ENCODE measurements at places on chromosomes 5 and 9. TPM values are rescaled to one million over a fixed set of nuclear protein-coding genes. Genes with fewer than 3 reads are reported as not detected.

Gene HMCN2
- polyA plus RNA-seq: 5.1 TPM

Gene TSSK1B
- polyA plus RNA-seq: 0.08 TPM

DNA sequence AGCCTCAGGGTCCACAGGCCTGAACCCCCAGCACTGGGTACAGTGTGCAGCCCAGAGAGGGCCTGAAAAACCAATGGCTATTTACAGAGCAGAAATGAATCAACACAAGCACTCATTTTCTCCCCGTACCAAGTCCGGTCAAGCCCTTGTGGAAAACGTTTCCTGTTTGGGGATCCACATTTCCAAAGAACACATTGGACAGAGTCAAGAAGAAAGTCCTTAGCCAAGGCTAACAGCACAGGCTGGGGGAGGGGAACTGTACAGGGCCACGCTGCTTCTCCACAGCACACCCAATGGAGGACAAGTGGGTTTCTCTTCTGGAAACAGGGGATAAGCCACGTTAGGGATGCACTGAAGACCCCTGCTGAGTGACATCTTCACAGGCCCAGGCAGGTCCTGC, 62.3 kb downstream of the NSUN2 start:
- DNase-seq: no peak

DNA sequence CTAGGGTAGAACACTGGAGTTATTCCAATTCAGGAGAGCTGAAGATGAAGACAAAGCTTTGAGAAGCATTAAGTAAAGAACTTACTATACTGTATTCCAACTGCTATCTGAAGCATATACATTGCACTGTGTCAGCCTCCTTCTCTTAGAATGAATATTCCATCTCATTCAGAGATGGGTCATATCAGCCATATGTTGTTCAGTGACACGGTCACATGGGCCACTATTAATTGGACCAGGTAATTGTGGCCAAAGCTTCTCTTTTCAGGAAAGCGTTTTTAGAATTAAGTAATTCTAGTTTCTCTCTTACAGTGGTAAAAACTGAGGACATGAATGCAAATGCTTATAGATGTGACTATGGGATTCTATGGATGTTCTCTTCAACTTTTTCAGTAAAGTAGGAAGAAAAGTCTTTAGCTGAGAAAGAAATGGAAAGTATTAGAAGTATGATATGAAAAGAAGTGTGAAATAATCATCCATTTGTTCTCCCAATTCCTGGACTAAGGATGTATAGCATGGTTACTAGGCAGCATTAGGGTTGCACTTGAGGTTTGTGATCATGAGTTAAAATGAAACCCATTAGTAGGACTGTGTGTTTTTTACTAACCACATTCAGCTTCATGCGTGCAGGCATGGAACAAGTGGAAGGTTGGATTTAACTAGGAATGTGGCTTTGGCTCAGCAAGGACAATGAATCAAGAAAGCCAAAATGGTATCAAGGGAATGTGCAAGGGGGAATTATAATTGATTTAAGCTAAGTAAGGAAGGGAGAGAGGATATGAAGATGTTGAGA, 40.9 kb downstream of the CETN3 start:
- DNase-seq: no peak

GRCh38 chr5:171598641-171599152, 179.2 kb downstream of the FGF18 start:
- no peak for DNase-seq

DNA sequence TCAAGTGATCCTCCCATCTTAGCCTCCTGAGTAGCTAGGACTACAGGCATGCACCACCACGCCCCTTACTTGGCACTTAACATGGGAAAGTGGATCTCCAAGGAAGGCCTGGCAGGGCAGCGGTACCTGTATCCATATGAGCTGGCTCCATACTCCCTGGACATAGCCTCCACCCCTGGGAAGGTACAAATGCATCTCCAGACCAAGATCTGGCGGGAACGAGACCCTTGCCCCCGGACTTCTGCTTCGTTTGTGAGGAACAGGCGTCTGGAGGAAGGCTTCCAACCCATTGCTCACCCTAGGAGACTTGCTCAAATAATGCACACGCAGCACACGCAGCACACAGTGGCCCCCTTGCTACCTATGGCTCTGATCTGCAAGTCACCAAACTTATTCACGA, 55.2 kb downstream of the CRB2 start:
- DNase-seq: no peak

- no peak for DNase-seq
These were observed 94.3 kb downstream of the MVB12B start for GRCh38 chr9:126420643-126421564.

DNA sequence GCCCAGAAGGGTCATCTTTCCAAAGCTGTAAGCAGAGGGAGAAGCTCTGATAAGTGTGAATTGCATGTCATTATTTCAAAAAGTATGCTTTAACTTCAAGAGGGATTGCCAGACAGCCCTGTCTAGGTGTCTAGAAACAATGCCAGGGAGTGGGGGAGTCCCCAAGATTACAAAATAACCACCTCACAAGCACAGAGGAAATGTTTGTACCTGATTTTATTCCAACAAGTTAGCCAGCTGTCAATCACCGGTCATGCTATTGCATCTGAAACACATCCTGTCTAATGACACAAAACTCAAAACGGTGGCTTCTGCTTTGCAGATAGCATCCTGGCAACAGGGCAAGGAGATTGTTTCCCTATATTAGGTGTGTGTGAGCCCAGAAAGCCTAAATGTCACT, 154.2 kb upstream of the WWC1 start:
- DNase-seq: no peak

- no peak for DNase-seq
These were observed 437.3 kb downstream of the DTWD2 start for GRCh38 chr5:118551031-118551430.

- DNase-seq: no peak
These were observed 79.9 kb downstream of the ACER2 start for GRCh38 chr9:19488721-19489120.

DNA sequence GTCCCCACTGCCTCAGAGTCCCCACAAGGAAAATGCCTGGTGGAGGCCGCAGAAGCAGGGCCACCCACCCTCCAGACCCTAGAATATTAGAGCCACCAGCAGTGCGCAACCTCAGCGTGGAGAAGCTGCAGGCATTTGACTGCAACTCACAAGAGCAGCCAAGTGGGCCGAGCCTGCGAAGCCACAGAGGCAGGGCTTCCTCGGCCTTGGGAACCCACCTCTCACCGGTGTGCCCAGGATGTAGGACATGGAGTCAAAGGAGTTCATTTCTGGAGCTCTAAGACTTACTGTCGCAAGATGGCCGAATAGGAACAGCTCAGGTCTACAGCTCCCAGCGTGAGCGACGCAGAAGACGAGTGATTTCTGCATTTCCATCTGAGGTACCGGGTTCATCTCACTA, 397.9 kb upstream of the PIK3R1 start:
- DNase-seq: no peak

DNA sequence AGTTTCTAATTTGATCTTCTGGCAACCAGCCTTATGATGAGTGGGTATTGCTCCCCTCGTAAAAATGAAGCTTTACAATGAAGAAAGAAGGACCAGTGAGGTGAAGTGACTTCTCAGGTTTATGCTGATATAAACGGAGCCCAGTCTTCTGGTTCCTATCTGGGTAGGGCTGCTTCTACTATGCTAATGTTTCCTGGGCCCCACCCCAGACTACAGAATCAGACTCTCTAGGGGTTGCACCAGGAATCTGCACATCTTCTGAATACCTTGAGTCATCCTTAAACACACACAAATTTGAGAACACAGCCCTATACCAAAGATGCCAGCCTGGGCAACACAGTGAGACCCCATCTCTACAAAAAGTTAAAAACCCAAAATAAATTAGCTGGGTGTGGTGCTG, 16.2 kb downstream of the BTF3 start:
- DNase-seq: no peak

DNA sequence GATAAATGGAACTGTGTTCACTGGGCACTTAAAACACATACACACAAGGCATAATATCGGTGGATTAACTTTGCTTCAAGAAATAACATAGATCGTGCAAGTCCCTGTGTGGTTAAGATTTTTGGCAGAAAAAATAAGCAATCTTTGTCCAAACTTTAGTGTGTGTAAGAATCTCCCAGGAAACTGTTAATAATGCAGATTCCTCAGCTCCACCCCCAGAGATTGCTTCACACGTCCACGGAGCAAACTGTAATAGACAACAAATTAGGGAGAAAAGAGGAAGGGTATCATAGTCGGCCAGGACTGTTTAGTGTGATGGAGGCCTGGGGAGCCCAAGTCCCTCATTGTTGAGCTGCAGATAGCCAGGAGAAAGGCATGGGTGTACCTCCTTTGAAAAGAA, 84.8 kb downstream of the PJA2 start:
- peak; percentile 60 for DNase-seq

DNA sequence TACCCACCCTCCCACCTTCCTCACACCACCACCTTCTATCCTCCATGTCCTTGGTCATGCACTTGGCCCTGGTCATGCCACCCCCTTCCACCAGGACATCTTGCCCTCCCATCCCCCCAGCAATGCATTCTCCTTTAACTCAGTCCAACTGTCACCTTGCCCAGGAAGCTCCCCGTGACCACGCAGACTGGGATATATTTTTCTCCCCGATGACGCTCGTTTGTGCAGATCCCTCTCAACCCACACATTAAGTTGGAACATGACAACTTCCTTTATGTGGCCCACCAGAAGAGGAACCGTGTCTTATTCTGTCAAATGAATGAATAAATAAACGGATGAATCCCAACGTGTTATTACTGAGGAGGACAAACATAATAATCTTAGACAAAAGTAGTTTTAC, 82.8 kb upstream of the TAS2R1 start:
- DNase-seq: peak; percentile 57

DNA sequence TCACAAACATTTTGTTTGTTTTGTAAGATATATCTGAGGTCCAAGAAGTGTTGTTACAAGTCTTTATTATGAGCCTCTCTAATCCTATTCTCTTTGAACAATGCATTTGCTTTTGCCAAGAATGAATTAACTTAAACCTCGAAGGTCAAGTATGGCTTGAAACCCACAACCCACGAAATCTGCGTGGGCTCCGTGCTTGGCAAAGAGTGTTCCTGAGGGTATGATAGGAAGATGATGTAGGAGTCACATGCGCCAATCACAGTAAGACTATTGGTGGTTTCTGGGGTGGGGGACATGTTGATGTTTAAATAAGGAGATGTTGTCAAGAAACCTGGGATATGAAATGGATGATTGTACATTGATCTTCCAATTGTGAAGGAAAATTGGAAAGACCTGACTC, 330.8 kb upstream of the RFX3 start:
- no peak for DNase-seq
